ENCODE measurements at places on chromosomes 12 and 14.

- DNase-seq: no peak
Observed at GRCh38 chr14:48125654-48126053, 450.2 kb upstream of the MDGA2 start.

- peak; percentile 6 for DNase-seq
Observed at GRCh38 chr12:108308395-108309085, 30.6 kb downstream of the CMKLR1 start.

GRCh38 chr12:56338308-56339157 is at the start of gene IL23A:
IL23A (plus strand) TSS chr12:56338884; CDS start chr12:56339045, 161 bp downstream.
- no peak for DNase-seq

- DNase-seq: no peak
Observed at GRCh38 chr12:52233462-52234207, 592 bp downstream of the KRT7 start.

- no peak for DNase-seq
Observed at GRCh38 chr12:67370979-67371378, 101.8 kb downstream of the CAND1 start.

GRCh38 chr14:83611906-83612390 is 1918.0 kb upstream of the FLRT2 start:
- peak; percentile 2 for DNase-seq

DNA sequence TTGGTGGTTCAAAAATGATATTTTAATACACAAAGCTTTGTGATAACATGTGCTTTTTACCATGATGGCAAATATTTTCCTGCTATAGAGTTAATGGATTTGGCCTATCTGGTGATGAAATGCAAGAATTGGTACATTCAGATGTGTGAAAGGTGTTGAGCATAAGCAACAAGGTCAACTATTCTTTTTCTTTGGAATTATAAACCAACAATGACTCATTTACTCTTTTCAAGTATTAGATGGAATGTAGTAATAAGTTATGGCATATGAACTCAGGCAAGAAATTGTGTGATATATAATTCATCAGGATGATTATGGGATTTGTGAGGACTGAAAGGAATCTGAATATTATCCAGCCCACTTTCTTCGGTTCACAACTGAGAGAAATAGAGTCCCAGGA is 471.4 kb downstream of the ETNK1 start:
- no peak for DNase-seq

- DNase-seq: peak; percentile 17
Observed at GRCh38 chr12:112236386-112236785, 111.0 kb downstream of the TRAFD1 start.

GRCh38 chr14:22650046-22650739 is 6.0 kb upstream of the OR6J1 start:
- no peak for DNase-seq

GRCh38 chr14:81521356-81521755 is 12.3 kb downstream of the SEL1L start:
- no peak for DNase-seq

- DNase-seq: no peak
Observed at GRCh38 chr12:90250042-90250441, 541.4 kb upstream of the ATP2B1 start.

GRCh38 chr12:91355150-91356006 is 172.8 kb upstream of the DCN start:
- peak; percentile 64 for DNase-seq

DNA sequence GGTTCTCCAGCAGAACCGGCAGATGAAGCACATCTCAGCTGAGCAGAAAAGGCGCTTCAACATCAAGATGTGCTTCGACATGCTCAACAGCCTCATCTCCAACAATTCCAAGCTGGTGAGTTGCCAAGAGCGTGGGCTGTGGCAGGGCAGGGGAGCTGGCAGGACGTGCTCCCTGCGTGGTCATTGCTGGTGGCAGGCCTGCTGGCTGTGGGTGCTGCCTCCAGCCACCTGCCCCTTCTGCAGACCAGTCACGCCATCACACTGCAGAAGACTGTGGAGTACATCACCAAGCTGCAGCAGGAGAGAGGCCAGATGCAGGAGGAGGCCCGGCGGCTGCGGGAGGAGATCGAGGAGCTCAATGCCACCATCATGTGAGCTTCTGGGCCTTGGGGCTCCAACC is 35.8 kb downstream of the IL31 start:
- DNase-seq: no peak

DNA sequence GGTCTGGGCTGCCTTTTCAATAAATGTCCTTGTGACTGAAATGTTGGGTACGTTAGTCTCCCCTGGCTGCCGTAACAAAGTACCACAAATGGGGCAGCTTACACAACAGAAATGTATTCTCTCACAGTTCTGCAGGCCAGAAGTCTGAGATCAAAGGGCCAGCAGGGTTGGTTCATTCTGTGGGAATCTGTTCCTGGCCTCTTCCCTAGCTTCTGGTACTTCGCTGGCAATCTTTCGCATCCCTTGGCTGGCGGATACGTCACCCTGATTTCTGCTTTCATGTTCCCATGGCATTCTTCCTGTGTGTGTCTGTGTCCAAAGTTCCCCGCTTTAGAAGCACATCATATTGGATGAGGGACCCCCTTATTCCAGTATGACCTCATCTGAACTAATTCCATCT is 95.8 kb upstream of the NCOR2 start:
- peak; percentile 65 for DNase-seq

DNA sequence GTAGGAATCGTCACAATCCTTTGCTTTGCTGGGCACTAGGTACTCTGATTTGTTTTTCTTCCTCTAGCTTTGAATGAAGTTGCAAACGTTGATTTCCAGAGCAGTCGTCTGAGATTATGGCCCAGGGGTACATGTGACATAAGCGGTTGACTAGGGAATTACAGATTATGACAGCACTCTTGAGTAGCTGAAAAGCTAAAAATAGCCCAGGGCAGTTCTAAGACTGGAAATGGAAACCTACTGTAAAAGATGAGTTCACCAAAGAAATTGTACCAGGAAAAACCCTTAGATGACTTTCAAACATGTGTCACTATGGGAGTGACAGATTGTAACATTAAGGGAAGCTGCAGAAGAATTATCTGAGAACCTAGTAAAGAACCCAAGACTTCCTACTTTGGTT is 108.5 kb downstream of the ANO6 start:
- DNase-seq: no peak

- no peak for DNase-seq
Observed at GRCh38 chr12:49092086-49092815, 2.4 kb downstream of the DHH start.

- peak; percentile 10 for DNase-seq
Observed at GRCh38 chr12:126055521-126055920, 990.3 kb downstream of the AACS start.

- DNase-seq: no peak
Observed at GRCh38 chr12:55723516-55724225, 3.5 kb downstream of the RDH5 start.
